Large intestine (tissue), 12 donors: ENCODE measurements at places on chromosomes 12 and 14. TPM values are rescaled to one million over a fixed set of nuclear protein-coding genes. Genes with fewer than 3 reads are reported as not detected.

OR10G2 gene
- polyA plus RNA-seq, result not detected

VDR gene
- 11.3 TPM for polyA plus RNA-seq

C3AR1 gene
- 6.1 TPM for polyA plus RNA-seq

GRCh38 chr12:51401020-51401419, 9.8 kb upstream of the GALNT6 start:
- H3K4me1 ChIP-seq, result peaks cover 78% of the 10 kb centered on the region
- H3K27me3 ChIP-seq, result no peaks in the 10 kb centered on the region
- peak overlapping the region; percentile 68 for H3K27ac ChIP-seq
- H3K36me3 ChIP-seq, result no peaks in the 10 kb centered on the region
- DNase-seq, result peak; percentile 62
- no peak overlapping the region for H3K4me3 ChIP-seq

- H3K4me3 ChIP-seq, result no peak overlapping the region
Observed at GRCh38 chr12:89382328-89382727, 30.0 kb upstream of the DUSP6 start.

GRCh38 chr14:56659964-56660551, 80.5 kb downstream of the TMEM260 start:
- peak; percentile 21 for DNase-seq
- H3K36me3 ChIP-seq, result no peaks in the 10 kb centered on the region
- no peak overlapping the region for H3K4me3 ChIP-seq
- no peaks in the 10 kb centered on the region for H3K4me1 ChIP-seq

DNA sequence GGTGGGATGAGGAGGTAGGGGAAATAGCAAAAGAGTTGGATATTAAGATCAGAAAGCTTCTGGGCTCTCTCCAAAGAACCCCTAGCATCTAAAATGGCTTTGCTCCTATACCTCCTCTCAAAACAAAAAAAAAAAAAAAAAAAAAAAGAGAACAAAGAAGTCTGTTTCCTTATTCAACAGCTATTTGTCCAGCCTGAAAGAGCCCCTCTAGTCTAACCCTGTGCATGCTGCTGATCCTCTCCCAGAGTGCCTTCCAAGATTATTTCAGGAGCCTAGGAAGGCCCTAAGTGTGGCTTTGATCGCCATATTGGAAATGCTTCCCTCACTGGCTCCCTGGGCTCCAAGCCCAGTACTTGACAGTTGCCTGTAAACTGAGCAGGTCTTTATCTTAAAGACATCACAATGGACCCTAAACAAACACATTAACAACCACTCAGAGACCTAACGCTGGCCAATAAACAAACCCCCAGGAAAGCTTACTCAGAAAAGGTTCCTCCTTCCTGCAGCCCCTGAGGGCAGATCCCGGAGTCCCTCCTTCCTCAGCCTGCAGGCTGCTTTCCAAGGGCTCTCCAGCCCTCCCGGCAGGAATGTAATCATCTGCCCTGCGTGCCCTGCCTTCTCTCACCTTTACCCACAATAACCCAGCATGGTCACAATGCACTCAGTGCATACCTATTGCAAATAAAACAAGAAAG, 17.4 kb upstream of the COL2A1 start:
- H3K4me1 ChIP-seq, result peaks cover 54% of the 10 kb centered on the region
- H3K27ac ChIP-seq, result no peak overlapping the region
- peak; percentile 71 for DNase-seq
- H3K36me3 ChIP-seq, result no peaks in the 10 kb centered on the region

DNA sequence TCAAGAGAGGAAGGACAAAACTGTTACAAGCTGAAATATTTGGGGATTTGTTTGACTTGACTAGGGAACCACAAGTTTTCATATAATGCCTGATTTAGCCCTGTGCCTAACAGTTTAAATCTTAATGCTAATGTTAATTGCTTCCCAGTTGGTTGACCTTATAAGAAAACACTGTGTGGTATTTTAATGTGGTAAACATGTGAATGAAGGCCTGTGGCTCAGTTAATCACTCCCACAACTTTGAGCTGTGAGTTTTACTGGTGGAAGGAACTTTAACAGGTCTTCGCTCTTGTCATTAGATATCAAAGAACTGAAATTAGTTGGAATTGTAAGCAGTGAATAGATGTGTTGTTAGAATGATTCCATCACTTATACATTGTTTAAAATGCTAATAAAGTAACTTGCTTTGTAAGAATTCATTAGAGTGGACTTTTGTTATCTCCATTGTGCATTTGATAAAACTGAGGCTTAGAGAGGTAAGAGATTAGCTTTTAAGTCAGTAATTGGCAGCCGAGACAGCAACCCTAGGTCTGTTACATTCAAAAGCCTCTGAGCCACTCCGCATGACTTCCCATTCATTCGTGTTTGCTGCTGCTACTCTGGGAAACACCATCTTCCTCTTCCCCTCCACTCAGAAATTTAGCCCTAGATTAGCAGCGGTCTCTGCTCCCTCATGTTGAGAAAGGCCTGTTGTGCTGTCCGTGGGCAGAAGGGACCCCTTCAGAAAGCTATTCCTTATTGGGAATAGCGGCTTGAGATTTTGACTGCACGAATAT, 1.0 kb upstream of the TBK1 start:
- DNase-seq, result peak; percentile 19
- H3K27ac ChIP-seq, result peak overlapping the region; percentile 99
- H3K36me3 ChIP-seq, result peaks cover 13% of the 10 kb centered on the region
- no peaks in the 10 kb centered on the region for H3K27me3 ChIP-seq
- no peaks in the 10 kb centered on the region for H3K4me1 ChIP-seq

GRCh38 chr12:89768586-89769482, 60.2 kb upstream of the ATP2B1 start:
- H3K4me1 ChIP-seq, result peaks cover 15% of the 10 kb centered on the region
- DNase-seq, result peak; percentile 86
- H3K27ac ChIP-seq, result peak overlapping the region; percentile 83
- H3K27me3 ChIP-seq, result no peaks in the 10 kb centered on the region

- DNase-seq, result no peak
- no peak overlapping the region for H3K27ac ChIP-seq
- no peaks in the 10 kb centered on the region for H3K27me3 ChIP-seq
- no peaks in the 10 kb centered on the region for H3K36me3 ChIP-seq
Observed at GRCh38 chr12:112751844-112752243, 39.7 kb upstream of the RPH3A start.

- H3K27me3 ChIP-seq, result no peaks in the 10 kb centered on the region
- peak; percentile 90 for DNase-seq
- peak within 1 kb of the TSS; percentile 76 for H3K4me3 ChIP-seq
- peaks cover 18% of the 10 kb centered on the region for H3K4me1 ChIP-seq
- peaks cover 35% of the 10 kb centered on the region for H3K36me3 ChIP-seq
Observed at GRCh38 chr14:77707724-77708408, at the start of the genes ALKBH1 and SLIRP. TSS of gene ALKBH1 (minus strand) at chr14:77708023. CDS start at chr14:77708004, 19 bp downstream. TSS of gene SLIRP (plus strand) at chr14:77708103. CDS start at chr14:77708112, 9 bp downstream.

GRCh38 chr14:64340560-64341196, 46.5 kb upstream of the ESR2 start:
- DNase-seq, result no peak
- H3K4me3 ChIP-seq, result no peak overlapping the region
- no peaks in the 10 kb centered on the region for H3K27me3 ChIP-seq
- no peak overlapping the region for H3K27ac ChIP-seq
- peaks cover 7% of the 10 kb centered on the region for H3K4me1 ChIP-seq

DNA sequence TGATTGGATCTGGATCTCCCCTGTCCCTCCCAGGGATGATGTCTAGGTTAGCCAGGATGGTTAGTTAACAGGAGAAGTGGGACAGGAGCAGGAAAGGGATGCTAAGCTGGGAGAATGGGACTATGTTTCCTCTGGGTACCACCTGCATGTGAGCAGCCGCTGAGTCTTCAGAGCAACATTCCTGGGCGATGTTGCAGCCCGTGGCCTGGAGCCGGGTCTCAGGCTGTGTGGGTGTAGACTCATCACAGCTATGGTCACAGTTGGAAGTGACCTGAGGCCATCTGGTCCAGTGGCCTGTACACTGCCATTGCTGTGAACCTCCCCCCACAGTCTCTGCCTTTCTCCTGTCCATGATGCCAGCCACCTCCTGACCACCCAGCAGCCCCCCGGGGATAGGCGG, 422.6 kb downstream of the DPF3 start:
- H3K36me3 ChIP-seq, result no peaks in the 10 kb centered on the region
- H3K27ac ChIP-seq, result no peak overlapping the region
- H3K4me3 ChIP-seq, result no peak overlapping the region
- no peak for DNase-seq
- H3K27me3 ChIP-seq, result no peaks in the 10 kb centered on the region

- H3K4me3 ChIP-seq, result peak overlapping the region; percentile 61
- H3K27ac ChIP-seq, result peak overlapping the region; percentile 98
- H3K27me3 ChIP-seq, result no peaks in the 10 kb centered on the region
- H3K36me3 ChIP-seq, result no peaks in the 10 kb centered on the region
- DNase-seq, result no peak
- H3K4me1 ChIP-seq, result peaks cover 9% of the 10 kb centered on the region
Observed at GRCh38 chr12:120292411-120292660, 633 bp upstream of the RNU4-2 start.

GRCh38 chr14:43790681-43791080, 716.4 kb downstream of the FSCB start:
- no peaks in the 10 kb centered on the region for H3K36me3 ChIP-seq
- H3K27ac ChIP-seq, result no peak overlapping the region
- no peaks in the 10 kb centered on the region for H3K27me3 ChIP-seq
- H3K4me3 ChIP-seq, result no peak overlapping the region
- no peak for DNase-seq

DNA sequence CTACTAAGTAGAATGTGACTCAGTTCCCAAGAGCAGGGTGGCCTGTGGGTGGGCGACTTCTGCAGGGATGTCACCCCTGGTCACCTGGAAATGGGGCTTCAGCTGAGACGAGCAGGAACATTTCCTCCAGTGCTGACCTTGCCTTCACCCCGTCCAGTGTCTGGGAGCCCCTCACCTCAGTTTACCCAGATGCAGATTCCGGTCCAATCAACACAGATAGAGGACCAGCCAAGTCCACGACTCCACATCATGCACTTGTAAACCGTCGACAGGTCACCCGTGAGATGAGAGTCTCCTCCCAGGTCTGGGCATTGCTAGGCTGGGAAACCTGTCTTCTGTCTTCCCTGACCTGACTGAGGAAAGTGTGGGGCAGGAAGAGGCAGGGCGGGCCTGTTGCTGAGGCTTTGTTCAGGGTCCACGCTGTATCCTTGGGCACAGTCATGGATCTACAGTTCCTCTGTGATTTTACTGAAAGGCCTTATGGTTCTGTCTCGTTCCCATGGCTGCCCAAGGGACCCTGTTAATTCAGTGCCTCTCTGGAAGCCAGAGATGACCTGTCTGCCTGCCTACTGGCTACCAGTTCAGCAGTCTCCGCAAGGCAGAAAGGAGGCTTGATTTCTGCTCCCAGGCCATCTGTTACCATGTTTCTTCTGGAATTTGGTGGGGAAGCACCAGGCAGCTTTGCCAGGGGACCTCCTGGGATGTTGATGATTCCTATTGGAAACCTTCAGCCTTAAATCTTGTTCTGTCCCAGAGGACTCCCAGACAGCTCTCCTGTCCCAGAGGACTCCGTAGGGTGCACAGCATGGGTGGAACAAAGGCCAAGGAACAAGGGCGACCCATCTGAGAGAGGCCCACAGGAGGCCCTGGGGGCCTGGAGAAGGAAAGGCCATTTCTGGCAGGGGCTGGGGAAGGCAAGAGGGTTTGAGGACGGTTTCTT, 288.5 kb upstream of the RTL1 start:
- no peak overlapping the region for H3K27ac ChIP-seq
- DNase-seq, result no peak

DNA sequence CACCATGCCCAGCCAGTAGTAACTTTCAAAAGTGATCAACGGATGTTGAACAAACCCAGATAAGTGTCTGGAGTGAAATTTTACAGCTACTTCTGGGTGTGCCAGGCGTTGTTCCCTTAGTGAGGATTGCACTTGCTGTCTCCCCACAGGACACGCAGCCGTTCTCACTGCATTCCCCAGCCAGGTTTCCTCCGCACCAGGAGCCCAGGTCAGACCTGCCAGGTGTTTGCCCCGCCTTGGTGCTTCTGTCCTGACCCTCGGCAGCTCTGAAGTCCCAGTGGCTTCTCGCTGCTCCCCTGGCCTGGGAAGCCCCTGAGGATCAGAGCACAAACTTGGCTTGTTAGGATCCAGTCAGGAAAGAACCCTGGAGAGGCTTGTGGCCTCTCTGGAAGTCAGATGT, 36.2 kb downstream of the MMAB start:
- H3K4me1 ChIP-seq, result no peaks in the 10 kb centered on the region
- peaks cover 33% of the 10 kb centered on the region for H3K36me3 ChIP-seq
- no peaks in the 10 kb centered on the region for H3K27me3 ChIP-seq
- H3K27ac ChIP-seq, result no peak overlapping the region
- DNase-seq, result no peak

GRCh38 chr14:50047274-50047676, 69.1 kb downstream of the VCPKMT start:
- DNase-seq, result peak; percentile 95
- H3K36me3 ChIP-seq, result no peaks in the 10 kb centered on the region
- H3K27me3 ChIP-seq, result no peaks in the 10 kb centered on the region
- peak overlapping the region; percentile 81 for H3K27ac ChIP-seq
- H3K4me1 ChIP-seq, result peaks cover 39% of the 10 kb centered on the region

DNA sequence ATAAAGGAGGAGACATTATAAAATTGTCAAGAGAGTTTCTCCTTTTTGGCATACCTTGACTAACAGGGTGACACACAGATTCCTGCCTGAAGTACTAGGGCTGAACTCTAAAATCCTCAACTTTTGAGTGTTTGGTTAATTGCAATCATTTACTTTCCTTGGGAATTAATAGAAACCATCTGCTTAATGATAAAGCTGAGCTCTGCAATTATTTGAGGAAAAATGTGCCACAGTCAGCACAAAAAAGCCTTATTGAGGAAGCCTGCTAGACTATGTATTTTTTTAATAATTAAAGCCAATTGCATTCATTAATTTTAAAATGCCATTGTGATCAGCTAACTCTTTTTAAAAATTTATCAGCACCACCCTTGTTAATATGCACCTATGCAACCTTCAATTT, 38.7 kb downstream of the PRICKLE1 start:
- DNase-seq, result no peak
- H3K36me3 ChIP-seq, result no peaks in the 10 kb centered on the region

DNA sequence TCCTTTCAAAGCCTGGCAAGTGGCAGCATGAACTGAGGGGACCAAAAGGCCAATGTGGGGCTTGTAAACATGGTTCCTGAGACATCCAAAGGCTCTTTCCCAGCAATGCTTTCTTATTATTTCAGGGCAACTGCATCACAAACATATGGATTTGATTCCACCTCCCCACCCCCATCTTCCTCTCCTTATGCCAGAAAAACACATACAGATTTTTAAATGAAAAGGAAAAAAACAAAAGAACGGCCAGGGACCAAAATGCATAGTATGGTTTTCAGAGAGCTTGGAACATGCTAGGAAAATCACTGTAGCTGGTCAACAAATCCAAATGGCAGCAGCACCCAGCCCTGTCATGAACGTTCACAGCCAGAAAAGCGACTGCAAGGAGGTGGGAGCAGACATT, 167.6 kb downstream of the ANO2 start:
- H3K4me3 ChIP-seq, result no peak overlapping the region
- H3K27me3 ChIP-seq, result peaks cover 22% of the 10 kb centered on the region
- H3K27ac ChIP-seq, result no peak overlapping the region
- H3K36me3 ChIP-seq, result no peaks in the 10 kb centered on the region

GRCh38 chr12:106258935-106259334, 11.1 kb upstream of the CKAP4 start:
- H3K27ac ChIP-seq, result no peak overlapping the region
- no peaks in the 10 kb centered on the region for H3K36me3 ChIP-seq
- DNase-seq, result no peak
- no peaks in the 10 kb centered on the region for H3K4me1 ChIP-seq
